GM23248 (cell line): ENCODE measurements at places on chromosomes 12 and 14.
A peak's percentile ranks its signal among the peaks of the same experiment; 100 is the strongest.

GRCh38 chr12:52082026-52082668, 2.6 kb downstream of the SMIM41 start:
- peaks cover 7% of the 10 kb centered on the region for H3K36me3 ChIP-seq
- peaks cover 24% of the 10 kb centered on the region for H3K4me1 ChIP-seq
- no peak for DNase-seq
- H3K4me3 ChIP-seq: 0 out of 2 replicates have a peak overlapping the region, but pooled peaks have one; percentile 5

GRCh38 chr14:93984070-93984469, 7.7 kb upstream of the ASB2 start:
- H3K36me3 ChIP-seq: no peaks in the 10 kb centered on the region
- DNase-seq: peak; percentile 84
- H3K27me3 ChIP-seq: no peaks in the 10 kb centered on the region
- H3K4me1 ChIP-seq: peaks cover 20% of the 10 kb centered on the region
- H3K27ac ChIP-seq: 0 out of 2 replicates have a peak overlapping the region, but pooled peaks have one; percentile 0

GRCh38 chr12:8544295-8544694, 3.6 kb upstream of the CLEC4E start:
- DNase-seq: peak; percentile 68
- H3K4me3 ChIP-seq: no peak overlapping the region
- peaks cover 7% of the 10 kb centered on the region; the same call in 1 of the 2 replicates for H3K27me3 ChIP-seq
- no peak overlapping the region for H3K27ac ChIP-seq
- no peaks in the 10 kb centered on the region for H3K4me1 ChIP-seq
- H3K36me3 ChIP-seq: no peaks in the 10 kb centered on the region

GRCh38 chr14:91354221-91354916, 63.3 kb downstream of the CCDC88C start:
- peak; percentile 88 for DNase-seq
- no peak overlapping the region for H3K27ac ChIP-seq
- no peaks in the 10 kb centered on the region for H3K36me3 ChIP-seq
- H3K4me1 ChIP-seq: 0 out of 2 replicates have a peak, but pooled peaks cover 4% of the 10 kb centered on the region
- peaks cover 68% of the 10 kb centered on the region for H3K27me3 ChIP-seq

DNA sequence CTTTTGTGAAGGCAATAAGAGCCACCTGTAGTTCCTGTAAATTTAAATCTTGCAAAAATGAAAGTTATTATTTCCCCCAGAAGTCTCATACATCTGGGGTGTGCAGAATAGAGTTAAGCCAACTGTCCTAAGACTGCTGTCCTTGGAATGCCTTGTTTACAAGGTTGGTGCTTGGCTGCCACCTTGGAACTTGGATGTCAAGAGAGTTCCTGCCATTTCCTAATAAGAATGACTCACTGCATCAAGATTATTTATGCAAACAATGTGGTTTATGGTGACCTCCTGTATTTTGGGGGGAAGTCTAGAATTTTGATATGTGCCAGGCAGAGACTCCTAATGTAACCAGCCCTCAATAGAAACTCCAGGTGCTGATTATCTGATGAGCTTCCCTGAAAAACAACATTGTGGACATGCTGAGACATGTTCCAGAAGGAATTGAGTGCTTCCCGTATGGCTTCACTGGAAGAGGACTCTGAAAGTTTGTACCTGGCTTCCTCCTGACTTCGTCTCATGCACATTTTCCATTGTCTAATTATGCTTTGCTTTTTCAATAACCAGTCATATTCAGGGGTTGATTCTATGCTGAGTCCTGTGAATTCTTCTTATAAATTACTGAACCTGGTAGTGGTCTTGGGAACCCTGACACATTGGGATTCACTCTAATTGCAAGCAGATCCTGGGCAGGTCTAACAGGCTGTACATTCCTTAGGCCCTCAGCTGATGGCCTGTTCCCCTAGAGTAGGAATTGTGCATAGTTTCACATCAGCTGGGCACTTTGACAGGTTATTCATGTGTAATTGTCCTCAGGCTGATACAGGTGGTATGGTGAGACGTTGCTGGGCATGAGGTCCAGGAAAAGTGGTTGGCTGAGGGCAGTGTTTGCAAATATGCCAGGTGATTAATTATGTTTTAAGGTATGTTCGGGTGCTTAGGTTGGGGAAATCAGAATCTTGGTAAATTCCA, 1370.7 kb upstream of the TMEM132C start:
- H3K27ac ChIP-seq: no peak overlapping the region
- no peak overlapping the region for H3K4me3 ChIP-seq
- no peaks in the 10 kb centered on the region for H3K27me3 ChIP-seq
- H3K4me1 ChIP-seq: no peaks in the 10 kb centered on the region

GRCh38 chr14:105074601-105075053, 9.4 kb upstream of the GPR132 start:
- peaks cover 14% of the 10 kb centered on the region for H3K4me1 ChIP-seq
- DNase-seq: no peak
- H3K27me3 ChIP-seq: no peaks in the 10 kb centered on the region; the same call in 1 of the 2 replicates
- H3K27ac ChIP-seq: no peak overlapping the region
- no peak overlapping the region for H3K4me3 ChIP-seq

DNA sequence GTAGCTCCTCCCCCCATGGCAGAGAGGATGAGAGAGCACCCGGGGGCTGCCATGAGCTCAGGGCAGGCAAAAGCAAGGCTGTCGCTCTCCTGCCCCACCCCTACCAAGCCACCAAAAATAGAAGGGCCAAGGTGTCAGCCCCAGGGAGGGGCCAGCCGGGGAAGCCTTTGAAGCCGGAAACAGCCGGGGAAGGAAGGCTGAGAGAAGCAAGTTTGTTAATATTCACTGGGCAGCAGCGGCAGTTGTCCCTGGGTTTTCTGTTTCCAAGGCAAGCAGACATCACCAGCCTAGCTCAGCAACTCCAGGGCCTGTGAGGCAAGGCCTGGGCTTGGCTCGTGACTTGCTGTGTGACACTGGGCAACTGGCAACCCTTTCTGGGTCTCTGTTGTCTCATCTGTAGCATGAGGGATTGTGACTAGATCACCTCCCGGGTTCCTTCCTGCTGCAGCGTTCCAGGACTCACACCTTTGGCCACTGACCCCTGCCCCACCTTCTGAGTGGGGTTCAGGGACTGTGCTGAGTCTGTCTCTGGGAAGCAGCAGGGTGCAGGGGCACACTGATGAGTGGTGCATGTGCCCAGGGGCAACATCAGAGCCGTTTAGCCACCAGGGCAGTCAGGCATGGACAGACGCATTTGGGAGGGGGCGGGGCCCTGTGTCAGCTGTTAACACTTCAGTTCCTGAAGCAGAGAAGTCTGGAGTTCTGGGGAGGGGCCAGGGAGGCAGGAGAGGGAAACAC, 24.3 kb downstream of the SYNDIG1L start:
- no peaks in the 10 kb centered on the region for H3K4me1 ChIP-seq
- no peaks in the 10 kb centered on the region for H3K36me3 ChIP-seq
- peaks cover 42% of the 10 kb centered on the region for H3K27me3 ChIP-seq
- no peak overlapping the region for H3K4me3 ChIP-seq
- no peak overlapping the region for H3K27ac ChIP-seq
- DNase-seq: peak; percentile 18
